ENCODE measurements at places on chromosomes 2 and 18.

GRCh38 chr2:105597806-105598803 is 146.6 kb upstream of the NCK2 start:
- no peak for DNase-seq

DNA sequence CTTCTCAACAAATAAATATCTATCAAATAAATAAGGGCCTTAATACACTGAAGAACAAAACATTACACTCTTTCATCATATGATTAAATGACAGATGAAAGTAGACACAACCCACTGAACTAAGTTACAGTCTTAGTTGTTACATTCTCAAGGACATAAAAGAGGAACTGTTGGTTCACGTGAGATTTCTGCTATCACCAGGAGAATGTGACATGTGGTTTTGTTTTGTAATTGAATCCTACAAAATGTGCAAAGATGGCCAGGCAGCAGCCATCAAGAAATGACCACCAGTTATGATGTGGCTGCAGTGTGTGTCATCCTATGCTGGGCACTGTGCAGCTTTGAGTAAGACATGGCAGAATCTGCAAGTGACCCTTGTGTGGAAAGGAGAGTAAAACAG is 310.6 kb upstream of the PIK3C3 start:
- DNase-seq, result no peak

- DNase-seq, result peak; percentile 65
Observed at GRCh38 chr2:238950551-238950950, 102.7 kb downstream of the TWIST2 start.

DNA sequence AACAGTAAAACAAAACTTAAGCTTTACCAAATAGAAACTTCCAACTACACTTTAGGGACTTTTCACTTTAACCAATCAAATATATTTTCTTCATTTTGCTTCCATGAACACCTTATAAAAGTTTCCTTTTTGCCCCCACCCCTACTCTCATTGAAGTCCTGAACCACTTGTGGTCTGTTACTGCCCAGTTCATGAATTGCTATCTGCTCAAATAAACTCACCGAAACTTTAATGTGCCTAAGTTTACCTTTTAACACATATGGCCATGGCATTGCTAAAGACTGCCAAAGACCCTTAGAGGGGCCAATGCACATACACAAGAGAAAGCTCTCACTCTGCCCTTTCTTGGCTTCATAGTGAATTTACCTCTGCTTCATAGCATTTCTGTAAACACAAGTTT is 195.3 kb downstream of the RND3 start:
- no peak for DNase-seq

DNA sequence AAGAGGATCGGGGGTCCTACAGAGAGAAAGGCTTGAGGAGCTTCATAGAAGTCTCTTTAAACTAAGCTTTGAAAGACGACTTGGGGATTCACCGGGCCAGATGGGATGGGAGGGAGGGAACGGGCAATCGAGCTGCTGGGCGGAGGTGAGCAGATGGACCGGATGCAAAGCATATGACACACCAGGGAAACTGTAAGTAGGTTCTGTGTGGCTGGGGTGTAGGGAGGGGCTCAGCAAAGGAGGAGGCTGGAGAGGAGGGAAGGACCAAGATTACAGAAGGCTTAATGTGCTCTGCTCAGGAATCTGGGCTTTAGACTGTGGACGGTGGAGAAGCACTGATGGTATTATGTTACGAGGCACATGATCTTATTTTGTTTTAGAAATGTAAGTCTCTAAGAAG is 131.5 kb downstream of the MAIP1 start:
- DNase-seq, result no peak

DNA sequence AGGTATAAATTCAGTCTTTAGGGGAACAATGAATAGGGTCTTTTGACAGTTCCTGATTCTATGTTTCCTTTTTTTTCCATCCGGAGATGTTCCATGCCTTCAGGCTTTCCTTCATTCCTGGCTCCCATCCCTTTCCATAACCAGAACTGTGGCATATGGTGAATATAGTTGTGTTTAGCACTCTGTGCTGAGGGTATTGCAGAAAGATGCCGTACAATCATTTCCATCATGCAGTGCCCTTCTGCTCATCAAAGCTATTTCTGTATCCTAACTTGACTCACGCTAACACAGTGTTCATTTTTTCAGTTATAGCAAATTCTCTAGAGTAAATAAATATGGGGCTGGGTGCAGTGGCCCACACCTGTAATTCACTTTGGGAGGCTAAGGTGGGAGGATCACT is 131.9 kb upstream of the EML6 start:
- no peak for DNase-seq

DNA sequence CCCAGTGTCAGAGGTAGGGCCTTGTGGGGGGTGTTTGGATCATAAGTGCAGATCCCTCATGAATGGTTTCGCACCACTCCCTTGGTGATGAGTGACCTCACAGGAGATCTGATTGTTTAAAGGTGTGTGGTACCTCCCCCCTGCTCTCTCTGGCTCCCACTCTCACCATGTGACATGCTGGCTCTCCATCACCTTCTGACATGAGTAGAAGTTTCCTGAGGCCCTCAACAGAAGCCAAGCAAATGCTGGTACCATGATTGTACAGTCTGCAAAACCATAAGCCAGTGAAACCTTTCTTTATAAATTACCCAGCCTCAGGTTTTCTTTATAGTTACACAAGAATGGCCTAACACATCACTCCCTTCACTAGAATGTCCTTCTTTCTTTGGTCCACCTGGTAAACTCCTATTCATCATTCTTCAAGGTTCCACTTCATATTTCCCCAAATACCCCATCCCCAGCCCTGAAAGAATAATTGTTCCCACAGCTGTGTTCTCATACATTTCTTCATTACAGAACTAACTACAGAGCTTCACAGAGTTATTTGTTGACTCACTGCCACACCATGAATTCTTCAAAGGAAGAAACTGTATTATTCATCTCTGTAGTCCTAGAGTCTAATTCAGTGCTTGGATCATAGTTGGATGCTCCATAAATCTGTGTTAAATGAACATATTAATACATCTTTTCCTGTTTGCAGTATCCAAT is 81.2 kb upstream of the STK17B start:
- no peak for DNase-seq

GRCh38 chr2:171217330-171217729 is 56.6 kb upstream of the TLK1 start:
- DNase-seq, result no peak

GRCh38 chr2:145012806-145013205 is 492.9 kb upstream of the ZEB2 start:
- DNase-seq, result no peak

DNA sequence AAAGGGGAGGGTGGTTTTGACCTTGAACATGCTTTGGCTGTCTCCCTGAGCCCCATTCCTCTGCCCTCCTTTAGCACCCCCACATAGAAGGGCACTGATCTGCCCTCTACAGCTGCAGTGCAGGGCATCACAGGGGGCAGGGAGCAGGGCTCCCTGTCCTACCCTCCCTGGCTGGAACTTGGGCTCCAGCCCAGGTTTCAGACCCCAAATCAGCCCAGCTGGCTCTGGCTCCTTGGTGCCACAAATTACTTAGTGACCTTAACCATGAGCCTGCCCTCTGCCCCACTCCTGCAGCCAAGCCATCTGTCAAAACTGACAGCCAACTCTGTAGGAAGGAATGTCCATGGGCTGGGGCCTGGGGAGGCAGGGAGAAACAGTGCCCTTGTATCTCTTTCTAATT is 105.6 kb downstream of the MAPK4 start:
- DNase-seq, result no peak

- no peak for DNase-seq
Observed at GRCh38 chr2:45980161-45980865, 316.9 kb upstream of the EPAS1 start.

GRCh38 chr18:63422864-63423304 is 608 bp upstream of the VPS4B start:
- DNase-seq, result no peak

GRCh38 chr2:11491348-11491933 is 25.5 kb upstream of the E2F6 start:
- no peak for DNase-seq

GRCh38 chr2:155830351-155830750 is 502.2 kb downstream of the NR4A2 start:
- no peak for DNase-seq

DNA sequence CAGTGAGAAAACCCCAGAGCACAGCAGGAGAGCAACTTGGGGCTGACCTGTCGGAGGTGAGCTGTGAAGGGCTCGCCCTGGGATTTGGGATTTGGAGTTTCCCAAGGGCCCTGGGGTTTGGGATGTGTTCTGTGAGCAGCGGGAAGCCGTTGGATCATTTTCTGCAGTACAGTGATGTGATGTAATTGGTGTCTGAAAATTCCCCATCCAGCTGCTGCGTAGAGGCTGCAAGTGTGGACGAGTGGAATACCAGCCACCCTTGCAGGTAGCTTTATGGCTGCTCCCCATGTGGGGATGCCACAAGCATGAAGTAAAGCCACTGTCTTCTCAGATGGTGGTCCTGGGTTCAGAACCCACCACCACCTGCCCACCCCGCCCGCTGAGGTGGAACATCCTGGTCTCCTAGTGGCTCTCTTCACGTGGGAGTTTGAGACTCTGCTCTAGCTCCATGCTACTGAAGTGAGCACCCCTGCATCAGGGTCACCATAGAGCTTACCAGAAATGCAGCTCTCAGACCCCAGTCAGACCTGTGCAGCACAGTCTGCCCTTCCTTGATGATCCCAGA is 15.0 kb downstream of the IMPA2 start:
- DNase-seq, result peak; percentile 34

- DNase-seq, result no peak
Observed at GRCh38 chr2:140770645-140771044, 1360.2 kb downstream of the LRP1B start.

DNA sequence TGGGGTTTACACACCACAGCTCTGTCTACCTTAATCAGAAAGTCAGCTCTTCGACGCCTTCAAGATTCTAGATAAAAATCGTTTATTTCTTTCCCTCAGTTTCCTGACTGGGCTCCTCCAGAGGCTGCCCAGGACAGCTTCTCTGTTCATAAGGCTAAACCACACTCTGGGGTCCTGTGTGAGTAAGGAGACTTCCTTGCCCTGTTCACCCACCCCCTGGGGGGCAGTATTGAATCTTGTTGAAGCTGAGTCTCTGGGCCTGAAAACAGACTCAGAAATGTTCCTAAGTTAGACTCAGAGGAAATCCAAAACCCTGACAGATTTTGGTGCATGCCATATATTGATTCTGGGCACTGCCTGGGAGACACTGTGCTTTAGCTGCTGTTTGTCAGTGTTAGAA is 43.0 kb downstream of the G6PC2 start:
- DNase-seq, result no peak

GRCh38 chr18:58755304-58756010 is 84.2 kb downstream of the MALT1 start:
- DNase-seq, result no peak

DNA sequence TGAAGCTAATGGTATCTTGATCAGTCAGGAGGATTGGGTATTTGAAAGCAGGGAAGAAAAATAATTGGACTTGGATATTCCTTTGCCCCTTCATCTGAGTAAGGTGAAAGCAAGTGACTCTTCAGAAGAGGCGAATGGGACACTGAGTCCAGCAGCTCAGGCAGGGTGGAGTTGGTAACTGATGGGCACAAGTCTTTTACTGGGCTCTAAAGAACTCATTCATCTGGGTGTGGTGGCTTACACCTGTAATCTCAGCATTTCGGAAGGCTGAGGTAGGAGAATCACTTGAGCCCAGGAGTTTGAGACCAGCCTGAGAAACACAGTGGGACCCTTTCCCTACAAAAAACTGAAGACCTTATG is 11.2 kb downstream of the CFLAR start:
- no peak for DNase-seq

GRCh38 chr18:20988726-20989125 is 122.9 kb downstream of the ROCK1 start:
- no peak for DNase-seq

DNA sequence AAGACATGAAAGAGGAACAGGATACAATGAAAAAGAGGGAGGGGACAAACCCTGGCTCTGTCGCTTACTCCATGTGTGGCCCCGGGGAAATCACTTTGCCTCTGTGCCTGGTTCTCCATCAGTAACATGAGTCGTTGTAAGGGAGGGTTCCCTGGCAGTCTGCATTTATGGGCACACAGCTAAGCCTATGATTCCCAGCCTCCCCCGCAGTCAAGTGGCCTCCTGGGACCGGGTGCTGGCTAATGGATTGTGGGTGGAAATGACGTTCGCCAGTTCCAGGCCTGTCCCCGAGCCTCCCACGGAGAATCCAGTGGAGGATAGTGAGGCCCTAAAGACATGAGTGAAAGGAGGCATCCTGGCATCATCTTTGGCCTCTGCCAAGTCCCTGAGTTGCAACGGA is 42.7 kb downstream of the SFXN5 start:
- no peak for DNase-seq

DNA sequence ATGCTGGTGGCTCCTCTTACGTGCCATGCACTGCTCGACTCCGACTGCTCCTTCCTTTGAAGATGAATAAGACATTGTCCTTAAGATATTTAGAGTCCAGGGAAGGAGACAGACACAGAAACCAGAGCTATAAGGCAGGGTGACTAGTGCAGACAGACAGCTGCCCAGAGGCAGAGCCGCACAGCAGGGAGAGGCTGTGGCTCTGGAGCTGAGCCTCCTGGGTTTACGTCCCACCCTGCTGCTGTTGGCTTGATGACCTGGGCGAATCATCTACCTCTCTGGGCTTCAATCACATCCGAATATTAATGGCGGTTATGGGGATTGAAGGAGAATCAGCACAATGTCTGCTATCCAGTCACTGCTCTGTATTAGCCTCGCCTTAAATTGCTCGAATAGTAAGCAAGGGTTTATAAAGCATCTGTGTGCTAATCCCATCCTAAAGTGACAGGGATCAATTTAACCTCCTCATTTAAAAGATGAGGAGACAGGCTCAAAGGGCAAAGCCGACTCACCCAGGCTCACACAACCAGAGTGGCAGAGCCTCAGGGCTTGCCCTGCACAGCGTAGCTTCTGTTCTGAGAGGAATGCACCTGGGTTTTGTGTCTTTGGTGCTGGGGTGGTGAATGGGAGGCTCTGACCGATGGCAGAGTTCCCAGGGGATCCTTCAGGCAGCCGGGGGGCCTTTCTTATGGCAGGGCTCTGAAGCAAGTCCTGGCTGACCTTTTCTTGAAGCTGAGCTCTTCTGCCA is 284.1 kb downstream of the MYCN start:
- DNase-seq, result no peak

DNA sequence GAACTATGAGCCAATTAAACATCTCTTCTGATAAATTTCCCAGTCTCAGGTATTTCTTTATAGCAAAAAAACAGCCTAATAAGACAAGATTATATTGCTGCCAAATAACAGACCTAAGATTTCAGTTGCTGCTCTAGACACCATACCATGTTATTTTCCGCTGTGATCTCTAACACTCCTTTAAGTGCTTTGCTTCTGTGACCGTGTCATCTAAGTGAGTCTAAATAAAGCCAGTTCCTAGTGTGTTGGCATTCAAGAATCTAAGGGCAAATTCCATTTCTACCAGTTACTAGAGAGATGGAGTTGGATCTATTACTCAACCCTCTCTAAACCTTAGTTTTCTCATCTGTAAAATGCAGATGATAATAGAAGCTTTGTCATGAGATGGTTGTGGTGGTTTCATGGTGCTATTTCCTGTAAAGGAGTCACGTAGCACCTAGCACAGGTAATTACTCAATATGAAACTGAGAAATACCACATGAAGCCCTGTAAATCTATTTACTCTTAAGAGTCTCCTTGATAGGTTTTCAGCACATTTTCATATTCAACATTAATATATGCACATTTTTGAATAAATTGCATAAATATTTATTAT is 40.5 kb downstream of the SPHKAP start:
- DNase-seq, result no peak

Measured in posterior vena cava (tissue), 2 donors.